ENCODE measurements at places on chromosomes 16 and 17. TPM values are rescaled to one million over a fixed set of nuclear protein-coding genes. Genes with fewer than 3 reads are reported as not detected.

DNA sequence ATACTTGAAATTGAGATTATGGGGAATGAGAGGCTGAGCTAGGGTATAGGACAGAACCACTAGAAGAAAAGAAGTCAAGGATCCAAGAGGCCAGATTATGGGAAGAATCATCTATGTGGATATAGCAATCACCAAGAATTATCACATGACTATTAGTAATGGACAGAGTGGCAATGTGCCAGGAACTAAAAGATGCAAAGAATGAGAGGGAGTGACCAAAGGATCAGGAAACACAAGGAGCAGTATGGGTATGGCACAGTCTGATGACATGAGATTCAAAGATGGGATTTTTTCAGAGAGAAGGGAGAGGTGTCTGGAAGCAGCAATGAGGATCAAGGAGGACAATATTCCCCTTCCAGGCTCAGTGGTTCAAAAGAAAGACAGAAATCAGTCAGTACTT is 212.2 kb downstream of the AATF start:
- DNase-seq = peak; percentile 16

DNA sequence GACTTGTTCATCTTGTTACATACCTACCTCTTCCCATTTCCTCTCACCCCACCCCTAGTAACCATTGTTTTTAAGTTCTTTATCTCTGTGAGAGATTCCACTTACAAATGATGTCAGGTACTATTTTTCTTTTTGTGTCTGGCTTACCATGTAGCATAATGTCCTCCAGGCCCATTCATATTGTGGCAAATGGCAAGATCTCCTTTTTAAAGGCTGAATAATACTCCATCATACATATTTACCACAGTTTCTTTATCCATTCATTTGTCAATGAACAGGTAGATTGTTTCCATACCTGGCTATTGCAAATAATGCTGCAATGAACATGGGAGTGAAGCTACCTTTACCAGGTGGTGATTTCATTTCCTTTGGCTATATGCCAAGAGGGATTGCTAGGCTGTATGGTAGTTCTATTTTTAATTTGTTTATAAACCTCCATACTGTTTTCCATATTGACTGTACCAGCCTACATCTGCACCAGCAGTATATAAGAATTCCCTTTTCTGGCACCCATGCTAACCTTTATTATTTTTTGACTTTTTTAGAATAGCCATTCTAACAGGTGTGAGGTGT is 53.9 kb downstream of the NSRP1 start:
- DNase-seq = no peak

GRCh38 chr16:66364117-66364958 is 2.2 kb upstream of the CDH5 start:
- no peak for DNase-seq

DNA sequence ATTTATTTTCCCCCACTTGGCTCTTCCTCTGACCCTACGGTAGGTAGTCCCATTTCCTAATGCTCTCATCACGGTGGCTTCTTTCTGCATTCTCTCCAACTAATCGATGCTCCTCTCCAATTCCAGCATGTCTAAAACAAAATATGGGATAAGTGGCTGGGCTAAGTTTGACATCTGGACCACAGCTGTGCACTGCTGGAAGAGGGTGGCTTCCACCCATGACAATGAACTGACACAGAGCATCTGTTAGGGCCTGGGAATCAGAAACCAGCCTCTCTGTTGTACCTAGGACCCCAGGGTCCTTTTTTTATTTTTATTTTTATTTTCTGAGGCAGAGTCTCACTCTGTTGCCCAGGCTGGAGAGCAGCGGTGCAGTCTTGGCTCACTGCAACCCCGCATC is 29.0 kb upstream of the SLC39A11 start:
- no peak for DNase-seq

GRCh38 chr17:36949461-36949927 is 740 bp downstream of the AATF start:
- peak; percentile 51 for DNase-seq

MYO15A gene
- not detected for total RNA-seq

- peak; percentile 88 for DNase-seq
Observed at GRCh38 chr16:11333702-11334101, 11.6 kb upstream of the RMI2 start.

SLC13A2 gene
- not detected for total RNA-seq

GRCh38 chr17:19996086-19996485 is 13.1 kb upstream of the SPECC1 start:
- DNase-seq = no peak

DNA sequence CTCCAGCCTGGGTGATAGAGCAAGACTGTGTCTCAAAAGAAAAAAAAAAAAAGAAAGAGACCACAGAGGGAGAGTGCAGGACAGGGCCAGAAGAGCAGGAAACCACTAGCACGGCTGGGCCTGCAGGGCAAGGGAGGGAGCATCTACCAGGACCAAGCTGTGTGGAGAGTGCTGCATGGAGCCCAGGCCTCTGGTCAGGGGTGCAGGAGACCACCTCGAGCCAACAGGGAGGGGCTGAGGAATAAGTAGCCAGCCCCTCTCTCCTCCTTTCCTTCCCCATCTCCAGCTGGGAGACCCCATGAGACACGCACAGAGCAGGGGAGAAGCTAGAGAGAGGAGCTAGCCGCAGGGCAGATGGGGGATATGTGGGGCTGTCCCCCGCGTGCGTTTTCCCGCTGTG is 67.0 kb upstream of the DNAH17 start:
- no peak for DNase-seq

DNA sequence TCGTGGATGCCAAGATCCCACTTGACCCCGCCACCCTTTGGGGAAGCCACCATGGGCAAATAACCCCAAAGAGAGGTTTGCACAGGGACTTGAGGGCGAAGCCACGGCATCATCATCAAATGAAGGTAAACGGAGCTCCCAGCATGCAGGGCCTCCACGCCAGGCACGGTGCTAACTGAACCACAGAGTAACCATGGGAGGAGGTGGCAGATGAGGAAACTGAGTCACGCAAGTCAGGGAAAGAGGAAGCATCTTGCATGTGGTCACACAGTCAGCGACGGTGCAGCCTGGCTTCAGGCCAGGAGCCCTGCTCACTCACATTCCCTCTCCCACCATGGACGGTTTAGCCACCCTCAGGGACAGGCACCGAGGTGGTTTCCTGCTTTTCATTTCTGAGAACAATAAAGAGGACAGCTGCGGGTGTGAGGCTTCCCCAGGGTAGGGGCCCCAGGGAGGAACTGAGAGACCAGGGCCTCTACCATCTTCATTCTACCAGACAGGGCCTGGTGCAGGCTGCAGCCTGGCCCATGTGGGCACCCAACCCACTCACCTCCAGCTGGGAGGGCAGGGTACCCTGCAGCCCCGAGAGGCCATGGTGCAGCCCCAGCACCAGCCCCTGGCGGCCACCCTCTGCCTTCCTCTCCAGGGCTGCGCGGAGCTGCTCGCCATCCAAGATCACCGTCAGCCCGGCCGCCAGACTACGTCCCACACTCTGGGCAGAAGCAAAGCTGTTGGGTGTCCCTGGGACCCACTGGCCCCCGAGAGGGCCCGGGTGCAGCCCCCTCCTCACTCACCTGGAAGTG is 78.3 kb downstream of the RMI2 start:
- no peak for DNase-seq

DUS1L gene
- 50.9 TPM for total RNA-seq

GRCh38 chr17:58632324-58633314 is 59.2 kb downstream of the TEX14 start:
- no peak for DNase-seq

PARD6A gene
- 2.0 TPM for total RNA-seq

GRCh38 chr17:6165806-6166205 is 95.6 kb downstream of the WSCD1 start:
- DNase-seq = no peak

SBK1 gene
- total RNA-seq = not detected

MOSMO gene
- 16.2 TPM for total RNA-seq

DNA sequence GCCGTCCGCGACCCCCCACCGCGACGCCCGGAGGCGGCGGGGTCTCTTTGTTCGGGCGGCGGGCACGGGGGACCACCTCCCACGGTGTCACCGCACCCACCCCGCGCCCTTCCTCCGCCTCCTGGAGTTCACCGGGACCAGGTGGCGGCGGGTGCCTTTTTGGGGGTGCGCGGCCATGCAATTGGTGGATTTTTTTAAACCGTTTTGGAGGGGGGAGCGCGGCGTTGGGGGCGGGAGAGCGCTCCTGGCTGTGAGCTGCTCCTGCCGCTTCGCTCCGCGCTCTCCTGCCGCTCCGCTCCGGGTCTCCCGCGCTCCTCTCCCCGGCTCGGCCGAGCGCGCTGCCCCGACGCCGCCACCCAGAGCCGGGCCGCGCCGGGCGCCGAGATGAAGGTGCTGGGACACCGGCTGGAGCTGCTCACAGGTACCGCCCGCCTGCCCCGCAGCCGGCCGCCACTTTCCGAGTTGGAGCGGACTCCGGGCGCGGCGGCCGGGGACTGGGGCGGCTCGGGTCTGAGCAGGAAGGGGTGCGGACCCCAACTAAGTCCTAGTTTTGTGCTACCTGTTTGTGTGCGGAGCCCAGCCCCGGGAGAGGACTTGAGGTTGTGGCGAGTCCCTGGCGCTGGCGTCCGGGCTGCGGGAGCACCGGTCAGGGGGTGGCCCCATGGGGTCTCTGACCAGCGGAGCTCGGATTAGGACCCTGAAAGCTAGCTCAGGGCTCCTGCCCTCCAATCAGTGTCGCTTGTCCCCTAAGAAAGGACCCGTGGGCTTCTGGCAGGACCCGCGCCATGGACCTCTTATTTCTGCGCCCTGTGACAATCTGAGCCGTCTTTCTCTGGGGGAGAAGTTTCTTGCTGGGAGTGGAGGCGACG is 35.7 kb upstream of the NDRG4 start:
- peak; percentile 43 for DNase-seq

- DNase-seq = peak; percentile 86
Observed at GRCh38 chr17:57523926-57524632, 221.0 kb downstream of the CCDC182 start.
